ENCODE measurements at places on chromosomes 16 and 17.

GRCh38 chr17:80111702-80112470, 10.5 kb downstream of the GAA start:
- no peak for DNase-seq

DNA sequence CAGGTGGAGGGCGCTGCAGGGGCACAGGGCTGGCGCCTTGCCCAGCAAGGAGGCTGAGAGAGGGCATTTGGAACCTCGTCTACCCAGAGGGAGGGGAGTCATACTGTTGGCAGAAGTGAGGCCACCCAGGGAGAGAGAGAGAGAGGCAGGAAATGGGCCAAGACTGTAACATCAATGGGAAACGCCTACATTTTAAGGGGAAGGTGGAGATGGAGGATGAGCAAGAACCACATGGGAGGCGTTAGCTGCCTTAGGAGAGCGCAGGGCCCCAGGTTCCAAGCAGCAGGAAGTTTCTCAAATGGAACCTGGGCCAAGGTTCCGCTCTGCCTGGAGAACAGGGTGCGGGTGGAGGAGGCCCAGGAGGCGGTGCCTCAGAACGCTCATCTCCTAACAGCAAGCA, 2.7 kb upstream of the WFDC1 start:
- DNase-seq: no peak

- no peak for DNase-seq
These were observed 7.6 kb upstream of the C17orf107 start for GRCh38 chr17:4891411-4892410.

- DNase-seq: no peak
These were observed 198.5 kb upstream of the HS3ST4 start for GRCh38 chr16:25493136-25493811.

DNA sequence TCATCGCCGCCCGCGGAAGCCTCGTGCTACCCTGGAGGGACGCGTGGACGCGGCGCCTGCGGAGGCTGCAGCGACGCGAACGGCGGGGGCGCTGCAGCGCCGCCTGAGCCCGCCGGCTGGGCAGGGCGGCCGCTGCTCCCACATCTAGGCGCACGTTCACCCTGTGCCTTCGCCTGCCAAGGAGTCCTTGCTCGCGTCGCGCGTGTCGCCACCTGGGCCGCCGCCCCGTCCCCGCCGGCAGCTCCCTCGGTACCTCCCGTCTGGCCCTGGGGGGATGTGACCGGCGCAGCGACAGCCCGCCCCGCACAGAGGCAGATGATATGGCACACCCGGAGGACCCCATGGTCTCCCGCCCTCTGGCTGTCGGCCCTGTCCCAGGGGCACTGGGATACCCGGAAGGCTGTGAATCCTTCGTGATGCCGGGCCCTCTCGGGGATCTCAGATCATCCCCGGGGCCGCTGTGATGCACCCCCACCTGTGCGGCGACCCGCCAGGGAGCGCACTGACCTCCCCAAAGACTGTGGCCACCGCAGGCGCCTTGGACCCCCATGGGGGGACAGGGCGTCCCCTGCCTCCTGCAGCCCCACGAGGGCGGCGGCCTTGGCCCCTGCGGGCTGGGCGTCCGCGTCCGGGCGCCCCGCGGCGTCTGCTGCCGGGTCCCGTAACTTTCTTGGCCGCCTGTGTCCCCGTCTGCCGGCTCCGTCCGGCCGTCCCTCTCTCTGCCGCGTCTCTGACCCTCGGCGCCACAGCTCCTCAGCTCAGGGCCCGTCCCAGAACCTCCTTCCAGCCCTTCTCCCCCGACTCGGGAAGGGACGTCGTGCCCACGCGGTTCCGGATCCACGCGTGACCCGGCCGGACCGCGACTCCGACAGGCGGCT, 689 bp upstream of the TBC1D24 start:
- peak; percentile 63 for DNase-seq

- peak; percentile 24 for DNase-seq
These were observed 60.8 kb upstream of the MED9 start for GRCh38 chr17:17416007-17416399.

DNA sequence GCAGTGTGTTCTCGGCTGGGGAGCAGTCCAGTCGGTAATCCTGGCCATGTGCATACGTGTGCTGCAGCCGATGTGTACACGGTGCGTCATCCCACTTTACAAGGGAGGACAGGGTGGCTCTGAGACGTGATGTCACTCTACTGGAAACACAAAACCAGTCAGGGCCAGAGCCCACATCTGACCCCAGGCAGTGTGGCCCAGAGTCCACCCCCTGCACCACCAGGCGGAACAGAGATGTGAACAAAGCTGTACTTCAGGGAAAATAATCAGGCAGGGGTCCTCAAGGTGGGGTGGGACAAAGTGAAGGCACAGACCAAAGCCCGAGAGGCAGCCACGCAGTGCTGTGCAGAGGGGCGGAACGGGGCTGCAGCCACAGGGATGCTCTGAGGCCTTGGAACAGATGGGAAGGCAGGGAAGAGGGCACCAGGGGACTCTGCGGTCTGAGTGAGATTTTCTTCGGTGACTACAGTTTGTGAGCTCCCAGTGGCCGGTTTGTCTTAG, 181.5 kb downstream of the ZNF423 start:
- no peak for DNase-seq

DNA sequence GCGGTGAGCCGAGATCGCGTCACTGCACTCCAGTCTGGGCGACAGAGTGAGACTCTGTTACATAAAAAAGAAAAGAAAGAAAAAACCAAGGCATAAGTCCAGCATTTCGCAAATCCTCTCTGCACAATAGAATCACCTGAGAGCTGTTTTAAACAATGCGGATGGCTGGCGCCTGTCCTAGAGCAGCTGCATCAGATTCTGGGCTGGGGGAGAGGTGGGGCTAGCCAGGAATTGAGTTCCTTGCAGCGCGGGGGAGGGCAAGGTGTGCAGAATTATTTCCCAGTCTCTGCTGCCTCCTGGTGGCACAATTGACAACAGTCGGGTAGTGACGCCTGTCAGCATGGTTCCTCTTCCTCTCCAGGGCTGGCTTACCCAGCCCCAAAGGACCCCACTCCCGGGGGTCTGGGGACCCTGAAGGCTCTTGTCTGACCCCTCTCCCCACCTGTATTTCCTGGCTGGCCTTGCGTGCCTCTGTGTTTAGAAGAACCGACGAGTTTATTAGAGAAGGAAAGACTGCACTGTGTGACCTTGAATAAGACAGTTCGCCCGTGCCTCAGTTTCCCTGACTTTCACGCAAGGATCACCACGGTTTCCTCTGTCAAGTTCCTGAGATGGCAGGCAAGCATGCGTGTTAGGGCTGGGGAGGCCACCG, 41.1 kb upstream of the PLCG2 start:
- DNase-seq: peak; percentile 78

DNA sequence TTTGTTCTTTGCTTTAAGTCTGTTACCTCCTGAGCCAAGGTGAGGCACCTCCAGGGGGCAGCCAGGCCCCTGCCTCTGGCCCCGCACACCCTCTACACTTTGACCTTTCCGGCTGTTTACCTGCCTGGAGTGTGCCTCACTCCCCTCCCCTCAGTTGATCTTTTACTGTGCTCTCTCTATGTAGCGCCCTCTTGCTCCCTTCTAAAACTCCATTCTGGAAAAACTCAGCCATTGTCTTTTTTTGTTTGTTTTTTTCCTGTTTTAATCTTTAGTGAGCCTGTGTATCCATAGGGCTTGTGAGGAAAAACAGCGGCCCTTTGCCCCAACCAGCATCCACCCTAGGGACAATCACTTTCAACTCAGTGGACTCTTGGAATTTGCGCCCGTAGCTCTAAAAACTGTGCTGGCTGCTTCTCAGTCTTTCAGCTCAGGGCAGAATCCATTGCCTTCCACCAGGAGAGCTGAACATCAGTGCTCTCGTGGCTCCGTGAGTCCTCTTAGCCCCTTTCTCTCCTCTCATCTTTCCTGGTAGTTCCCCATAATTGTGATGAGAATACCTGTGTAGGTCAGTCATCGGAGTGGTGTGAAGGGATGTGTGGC, 4.3 kb downstream of the AMDHD2 start:
- DNase-seq: no peak

- DNase-seq: no peak
These were observed 10.1 kb upstream of the TANGO6 start for GRCh38 chr16:68833251-68833650.

DNA sequence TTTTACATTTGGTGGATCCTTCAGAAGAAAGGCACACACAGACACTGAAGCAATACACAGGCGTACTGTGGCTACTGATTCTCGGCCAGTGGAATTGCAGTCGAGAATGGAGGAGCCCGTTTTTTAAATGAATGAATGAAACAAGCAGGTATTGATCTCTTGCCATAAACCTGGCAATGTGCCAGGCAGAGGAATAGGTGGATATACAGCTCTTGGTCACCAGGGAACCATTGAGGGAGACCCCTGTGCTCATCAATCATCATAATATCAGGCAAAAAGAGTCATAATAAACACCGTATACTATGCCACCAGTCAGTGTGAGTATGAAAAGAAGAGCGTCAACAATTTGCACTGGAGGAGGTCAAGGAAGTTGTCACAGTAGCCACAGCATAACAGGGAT, 140.3 kb upstream of the FOXF1 start:
- DNase-seq: no peak

DNA sequence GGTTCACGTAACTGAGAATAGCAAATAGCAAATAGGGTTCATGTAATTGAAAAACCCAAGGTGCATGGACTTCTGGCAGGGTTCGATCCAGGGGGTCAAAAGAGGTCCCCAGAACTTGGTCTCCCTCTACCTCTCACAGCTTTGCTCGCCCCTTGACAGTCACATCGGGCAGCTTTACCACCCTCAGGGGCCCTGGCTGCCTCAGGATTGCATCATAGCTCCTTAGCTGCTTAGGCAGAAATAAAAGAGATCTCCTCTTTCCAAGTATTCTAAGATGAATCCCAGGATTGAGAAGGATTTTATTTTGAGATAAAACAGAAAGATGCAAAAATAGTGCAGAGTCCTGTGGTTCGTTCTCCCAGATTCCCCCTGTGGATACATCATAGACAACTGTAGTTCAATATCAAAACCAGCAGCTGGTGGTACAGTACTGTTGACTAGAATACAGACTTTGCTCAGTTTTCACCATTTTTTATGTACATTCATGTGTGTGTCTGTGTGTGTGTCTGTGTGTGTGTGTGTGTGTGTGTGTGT, 12.8 kb downstream of the ADGRG3 start:
- no peak for DNase-seq

DNA sequence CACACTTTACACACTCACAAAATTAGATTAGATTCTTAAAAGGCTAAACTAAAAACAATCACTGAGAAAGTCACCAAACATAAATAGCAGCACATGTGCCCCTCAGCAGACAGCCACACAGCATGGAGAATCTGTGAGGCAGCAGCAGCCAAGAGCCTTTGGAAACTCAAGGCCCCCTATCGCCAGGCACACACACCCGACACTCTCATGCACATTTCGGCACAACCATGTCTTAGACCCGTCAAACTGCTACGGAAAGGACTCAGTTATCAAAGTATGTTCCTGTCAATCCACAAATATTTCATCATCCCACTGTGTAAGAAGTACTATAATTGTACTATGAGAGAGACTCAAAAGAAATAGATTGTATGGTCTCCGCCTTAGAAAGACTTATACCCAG, 20.9 kb downstream of the UBE2O start:
- DNase-seq: no peak

DNA sequence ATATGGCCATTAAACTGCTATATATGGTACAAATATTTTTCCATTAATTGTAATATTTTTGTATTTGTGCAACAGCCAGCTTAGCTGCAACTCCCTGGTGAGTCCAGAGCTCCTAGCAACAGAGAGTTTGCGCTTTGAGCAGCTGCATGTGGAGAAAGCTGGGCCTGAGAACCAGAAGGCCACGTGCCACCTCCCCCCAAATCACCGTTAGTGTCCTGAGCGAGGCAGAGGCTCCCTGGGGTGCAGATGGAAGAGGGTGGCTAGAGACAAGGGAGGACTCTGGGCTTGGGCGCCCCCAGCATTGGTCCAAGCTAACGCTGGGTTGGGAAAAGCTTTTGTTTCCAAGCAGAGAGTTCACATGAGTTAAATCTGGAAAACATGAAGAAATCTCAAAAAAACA, 41.6 kb downstream of the HSBP1 start:
- DNase-seq: no peak

GRCh38 chr17:78019976-78020716, 61.6 kb downstream of the TNRC6C start:
- no peak for DNase-seq

GRCh38 chr16:466651-467050, 41.2 kb downstream of the RAB11FIP3 start:
- DNase-seq: no peak

GRCh38 chr16:82855471-82855870, 228.7 kb downstream of the CDH13 start:
- DNase-seq: no peak

GRCh38 chr17:77471984-77472461, 331.3 kb downstream of the SEC14L1 start:
- no peak for DNase-seq

- no peak for DNase-seq
These were observed 26.5 kb upstream of the CES5A start for GRCh38 chr16:55901566-55902217.

- no peak for DNase-seq
These were observed 15.1 kb downstream of the C16orf54 start for GRCh38 chr16:29730649-29731048.

DNA sequence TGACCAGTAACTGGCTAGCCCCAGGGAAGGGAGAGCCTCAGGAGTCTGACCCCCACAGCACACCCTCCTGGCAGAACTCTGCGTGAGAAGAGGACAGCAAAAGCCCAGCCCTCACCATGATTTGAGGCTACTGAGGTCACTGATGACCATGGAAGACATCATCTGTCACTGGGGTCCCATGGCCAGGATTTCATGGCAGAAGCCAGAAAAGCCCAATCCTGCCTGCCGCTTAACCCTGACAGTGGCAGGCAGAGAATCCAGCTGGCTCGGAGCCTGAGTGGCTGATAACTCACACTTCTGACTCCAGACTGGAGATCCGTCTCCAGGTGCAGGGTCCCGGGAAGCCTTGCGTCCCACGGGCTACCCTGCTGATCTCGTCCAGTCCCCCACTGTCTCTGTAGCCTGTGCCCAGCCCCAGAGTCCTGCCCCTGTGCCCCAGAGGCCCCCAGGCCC, 17.5 kb downstream of the GRIN2C start:
- DNase-seq: no peak

- no peak for DNase-seq
These were observed 5.6 kb upstream of the TBX2 start for GRCh38 chr17:61393904-61394629.

GRCh38 chr16:85447693-85448313, 165.3 kb upstream of the GSE1 start:
- DNase-seq: no peak
